SJCRH30 (cell line): ENCODE measurements at places on chromosomes 5 and 9.

DNA sequence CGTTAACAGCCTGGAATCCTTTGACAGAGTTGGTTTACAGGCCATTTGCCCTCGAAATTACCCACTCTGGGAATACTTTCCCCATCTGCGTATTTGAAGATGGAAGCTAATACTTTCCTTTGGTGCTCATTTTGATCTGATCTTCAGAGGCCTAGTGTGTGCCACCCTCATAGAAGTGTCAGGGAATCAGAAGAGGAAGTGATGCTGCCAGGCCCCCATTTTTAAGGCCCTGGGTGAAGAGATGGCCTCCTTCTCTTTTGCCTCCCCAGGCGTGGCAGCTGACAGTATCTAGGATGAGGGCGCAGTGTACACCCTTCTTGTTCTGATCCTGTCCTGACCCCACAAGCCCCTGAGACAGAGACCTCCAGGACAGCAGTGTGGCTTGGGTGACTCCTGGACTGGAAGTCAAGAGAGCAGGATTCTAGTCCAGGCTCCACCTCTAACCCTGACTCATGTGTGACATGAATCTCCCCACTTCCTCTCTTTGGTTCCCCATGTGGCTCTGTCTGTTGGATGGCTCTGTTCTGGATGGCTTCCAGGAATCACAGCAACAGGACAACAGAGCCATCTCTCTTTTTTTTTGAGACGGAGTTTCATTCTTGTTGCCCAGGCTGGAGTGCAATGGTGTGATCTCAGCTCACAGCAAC is 27.8 kb downstream of the CSF1R start:
- DNase-seq: peak; percentile 66

GRCh38 chr5:39274398-39275085 is 55.2 kb upstream of the FYB1 start:
- no peak for DNase-seq

GRCh38 chr5:157548513-157549282 is 26.9 kb downstream of the ADAM19 start:
- no peak for DNase-seq

DNA sequence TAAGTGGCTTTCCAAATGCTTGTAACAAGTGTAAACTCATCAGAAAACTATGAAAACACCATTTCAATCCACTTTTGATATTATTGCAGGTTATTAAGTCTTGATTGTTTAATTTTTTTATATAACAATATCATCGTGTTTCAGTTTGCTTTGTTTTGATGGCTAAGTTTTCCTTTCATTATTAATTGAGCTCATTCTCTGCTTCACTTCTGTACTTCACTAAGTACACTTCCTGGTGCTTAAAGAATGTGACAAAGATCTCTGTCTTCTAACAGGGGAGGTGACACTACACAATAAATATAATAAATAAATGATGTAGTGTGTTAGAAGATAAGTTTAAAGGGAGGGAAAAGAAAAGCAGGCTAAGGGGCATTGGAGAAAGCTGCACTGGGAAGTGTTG is 13.0 kb upstream of the RAD23B start:
- DNase-seq: no peak

DNA sequence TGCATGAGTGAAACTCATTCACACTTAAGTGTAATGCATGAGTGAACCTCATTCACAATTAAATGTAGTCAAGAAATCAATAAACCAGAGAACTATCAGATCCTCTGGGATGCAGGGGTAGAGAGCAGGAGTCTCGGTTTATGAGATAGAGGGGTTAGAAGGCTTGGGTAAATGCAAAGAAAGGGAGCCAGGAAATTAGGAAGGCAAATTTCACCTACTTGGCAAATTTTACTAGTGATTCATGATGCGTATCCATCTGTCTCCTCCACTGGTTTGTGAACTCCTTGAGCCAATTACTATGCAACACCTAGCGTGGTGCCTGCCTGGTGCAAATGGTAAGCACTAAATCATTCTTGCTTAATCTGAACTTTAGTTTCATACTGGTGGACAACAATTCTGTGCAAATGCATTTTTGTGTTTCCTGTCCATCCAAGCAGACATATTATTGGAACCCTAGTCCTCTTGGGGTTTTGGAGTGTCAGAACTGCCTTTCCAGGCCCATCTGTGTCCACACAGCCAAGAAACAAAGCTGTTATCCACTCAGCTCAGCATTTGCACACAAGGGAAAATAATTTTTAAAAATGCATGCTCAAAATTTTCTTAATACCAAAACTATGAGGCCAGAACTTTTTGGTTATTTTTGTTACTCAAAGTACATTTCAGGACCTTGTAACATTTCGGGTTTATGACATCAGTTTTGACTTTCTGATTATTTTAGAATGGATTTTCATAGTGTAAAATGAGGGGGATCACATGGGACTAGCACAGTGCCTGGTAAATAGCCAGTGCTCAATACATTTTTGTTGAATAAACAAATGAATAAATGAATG is 5.2 kb downstream of the HAPLN1 start:
- no peak for DNase-seq

DNA sequence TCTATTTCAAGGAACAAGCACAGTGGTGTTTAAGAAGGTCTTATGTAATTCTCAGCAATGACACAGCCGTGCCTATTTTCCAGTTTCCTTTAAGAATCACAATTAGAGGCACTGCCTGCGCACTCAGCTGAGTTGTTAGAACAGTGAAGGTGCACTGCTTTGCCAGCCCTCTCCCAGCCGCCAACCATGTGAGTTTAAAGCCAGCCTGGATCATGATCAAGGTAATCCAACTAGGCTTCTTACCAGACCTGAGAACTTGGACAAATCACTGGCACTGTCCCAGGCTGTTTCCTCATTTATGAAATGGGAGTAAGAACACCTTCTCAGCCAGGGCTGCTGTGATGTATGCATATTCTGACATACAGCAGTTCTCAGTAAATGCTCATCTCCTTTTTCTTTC is 99.6 kb downstream of the ASTN2 start:
- no peak for DNase-seq

GRCh38 chr5:167481345-167481744 is 810.1 kb upstream of the WWC1 start:
- DNase-seq: no peak

DNA sequence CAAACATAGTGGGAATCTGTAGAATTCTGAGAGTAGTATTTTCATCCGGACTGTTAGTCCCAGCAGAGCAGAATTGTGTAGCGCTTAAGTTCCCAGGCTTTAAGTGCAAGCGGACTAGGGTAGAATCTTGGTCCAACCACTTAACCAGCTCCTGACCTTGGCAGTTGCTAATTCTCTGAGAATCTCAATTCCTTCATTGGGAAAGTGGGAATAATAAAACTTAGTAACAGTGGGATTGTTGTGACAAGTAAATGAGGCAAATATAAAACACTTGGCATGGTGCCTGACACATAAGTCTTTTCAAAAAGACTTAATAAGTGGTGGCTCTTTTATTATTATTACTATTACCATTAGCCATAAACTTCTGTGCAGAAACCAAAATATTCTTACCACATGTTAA is 8.4 kb upstream of the SLC1A3 start:
- no peak for DNase-seq

- DNase-seq: no peak
Observed at GRCh38 chr9:83405759-83406158, 132.4 kb downstream of the FRMD3 start.
